ENCODE measurements at places on chromosomes 1 and 21.

DNA sequence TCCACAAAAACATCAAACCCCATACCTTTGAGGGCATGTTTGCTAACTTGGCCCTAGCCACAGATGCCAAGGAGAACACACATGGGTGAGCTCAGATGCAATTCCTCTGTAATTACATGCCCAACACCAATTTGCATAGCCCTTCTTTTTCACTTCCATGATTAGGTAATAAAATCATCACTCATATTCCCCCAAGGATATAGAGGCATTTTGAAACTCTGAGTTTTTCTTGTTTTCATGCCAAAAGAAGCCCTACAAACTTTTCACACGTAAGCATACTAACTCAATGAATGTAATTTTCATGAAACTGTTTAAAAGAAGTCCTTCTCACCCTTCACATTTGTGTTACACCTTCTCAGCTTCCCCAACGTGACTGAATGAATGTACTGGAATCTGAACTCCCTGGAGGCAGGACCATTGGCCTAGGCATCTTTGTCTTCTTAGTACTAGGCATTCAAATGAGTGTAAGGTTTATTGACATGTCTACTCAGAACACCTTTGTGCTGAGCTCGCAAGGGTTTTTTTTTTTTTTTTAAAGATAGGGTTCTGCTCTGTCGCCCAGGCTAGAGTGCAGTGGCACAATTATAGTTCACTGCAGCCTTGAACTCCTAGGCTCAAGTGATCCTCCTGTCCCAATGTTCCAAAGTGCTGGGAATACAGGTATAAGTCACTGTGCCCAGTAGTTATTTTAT lies 31.0 kb downstream of the FBXO42 start:
- no peak for DNase-seq

DNA sequence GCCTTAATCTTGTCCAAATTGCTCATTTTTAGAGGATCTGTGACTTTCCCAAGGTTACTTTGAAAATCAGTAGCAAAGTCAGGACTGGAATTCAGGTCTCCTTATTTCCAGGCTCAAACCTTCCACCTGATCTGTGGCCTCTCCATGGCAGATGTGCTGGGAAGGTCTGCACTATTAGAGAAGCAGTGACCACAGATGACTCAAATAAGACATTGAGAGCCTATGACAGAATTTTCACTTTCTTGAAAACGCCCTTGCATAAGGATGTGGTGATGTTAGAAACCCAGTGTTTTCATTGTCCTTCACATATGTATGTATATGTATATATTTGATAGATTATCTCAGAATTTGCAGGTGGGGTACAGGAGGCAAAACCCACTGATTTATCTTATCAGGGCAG lies 45.3 kb downstream of the TTC39A start:
- no peak for DNase-seq

- no peak for DNase-seq
These were observed 24.1 kb upstream of the EGLN1 start for GRCh38 chr1:231446138-231446537.

DNA sequence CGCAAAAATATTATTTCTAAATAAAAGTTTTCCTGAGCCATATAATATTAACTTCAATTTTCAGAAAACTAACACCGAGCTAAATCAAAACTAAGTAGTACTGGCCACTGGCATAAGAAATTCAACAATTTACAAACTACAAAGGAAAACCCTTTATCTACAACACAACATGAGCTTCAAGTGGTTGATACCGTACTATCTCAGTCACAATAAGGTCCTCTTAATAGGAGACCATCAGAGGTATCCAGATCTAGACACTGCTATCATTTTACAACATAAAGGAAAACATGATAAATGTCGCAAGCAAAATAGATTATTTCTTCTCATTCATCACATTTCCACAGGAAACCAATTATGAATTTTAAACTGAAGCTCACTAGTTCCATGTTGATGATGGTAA lies 39.5 kb downstream of the GATAD2B start:
- DNase-seq: no peak

DNA sequence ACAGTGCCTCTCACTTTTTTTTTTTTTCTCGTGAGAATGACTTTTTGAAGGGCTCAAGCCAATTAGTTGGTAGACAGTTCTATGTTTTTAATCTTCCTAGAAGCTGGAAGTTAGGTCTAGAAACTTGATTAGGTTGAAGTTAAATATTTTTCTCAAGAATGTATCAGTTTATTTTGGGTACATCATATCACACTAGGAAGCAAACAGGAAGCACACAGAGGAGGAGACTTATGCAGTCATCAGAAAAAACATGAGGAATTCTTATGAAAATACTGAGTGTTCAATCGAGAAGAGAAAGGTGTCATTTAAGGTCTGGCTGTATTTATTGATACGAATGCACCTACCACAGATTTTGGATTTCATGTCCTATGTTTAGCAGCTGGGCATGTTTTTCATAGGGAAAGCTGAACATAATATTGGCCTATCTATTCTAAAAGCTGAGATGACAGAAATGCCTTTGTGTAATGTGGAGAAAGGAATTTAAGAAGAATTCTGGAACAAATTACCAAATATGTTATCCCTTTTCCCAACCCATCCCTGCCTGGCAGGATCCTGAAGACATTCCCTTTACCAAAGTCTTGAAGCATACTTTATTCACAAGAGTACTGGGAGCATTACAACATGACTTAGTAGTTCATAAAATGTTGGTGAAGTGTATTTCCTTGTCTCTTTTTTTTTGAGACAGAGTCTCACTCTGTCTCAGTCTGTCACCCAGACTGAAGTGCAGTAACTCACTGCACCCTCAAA lies 17.5 kb upstream of the ZFP69B start:
- DNase-seq: no peak

DNA sequence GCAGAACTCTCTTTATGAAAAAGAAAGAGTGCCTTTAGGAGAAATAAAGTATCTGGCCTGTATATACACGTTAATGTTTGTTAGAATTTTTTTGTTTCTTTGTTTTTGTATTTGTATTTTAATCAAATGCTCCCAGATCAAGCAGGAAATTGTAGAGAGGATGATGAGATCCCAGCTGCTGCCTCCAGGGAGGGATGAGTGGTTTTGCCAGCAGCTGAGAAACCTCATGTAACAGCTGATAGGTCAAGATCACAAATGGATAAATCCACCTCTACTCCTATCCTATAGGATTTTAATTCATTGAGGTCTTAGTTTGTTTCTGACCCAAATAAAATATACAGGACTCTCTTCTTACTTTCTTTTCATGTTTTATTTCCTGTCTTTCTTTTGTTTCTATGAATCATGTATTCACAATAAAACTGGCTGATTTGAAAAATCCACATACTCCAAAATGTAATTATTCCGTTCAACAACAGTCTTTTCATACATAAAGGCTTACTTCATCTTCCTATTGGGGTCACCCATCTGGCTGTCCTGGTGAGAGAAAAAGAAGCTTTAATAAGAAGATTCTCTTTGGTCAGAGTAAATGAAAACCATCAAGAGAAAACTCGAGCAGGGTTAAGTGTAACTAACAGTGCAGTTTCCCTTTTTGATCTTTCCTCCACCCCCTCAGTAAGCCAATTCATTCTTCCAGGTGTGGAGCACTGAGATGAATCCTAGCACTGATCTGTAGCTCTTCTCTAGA lies 129.3 kb upstream of the PLPPR5 start:
- no peak for DNase-seq

DNA sequence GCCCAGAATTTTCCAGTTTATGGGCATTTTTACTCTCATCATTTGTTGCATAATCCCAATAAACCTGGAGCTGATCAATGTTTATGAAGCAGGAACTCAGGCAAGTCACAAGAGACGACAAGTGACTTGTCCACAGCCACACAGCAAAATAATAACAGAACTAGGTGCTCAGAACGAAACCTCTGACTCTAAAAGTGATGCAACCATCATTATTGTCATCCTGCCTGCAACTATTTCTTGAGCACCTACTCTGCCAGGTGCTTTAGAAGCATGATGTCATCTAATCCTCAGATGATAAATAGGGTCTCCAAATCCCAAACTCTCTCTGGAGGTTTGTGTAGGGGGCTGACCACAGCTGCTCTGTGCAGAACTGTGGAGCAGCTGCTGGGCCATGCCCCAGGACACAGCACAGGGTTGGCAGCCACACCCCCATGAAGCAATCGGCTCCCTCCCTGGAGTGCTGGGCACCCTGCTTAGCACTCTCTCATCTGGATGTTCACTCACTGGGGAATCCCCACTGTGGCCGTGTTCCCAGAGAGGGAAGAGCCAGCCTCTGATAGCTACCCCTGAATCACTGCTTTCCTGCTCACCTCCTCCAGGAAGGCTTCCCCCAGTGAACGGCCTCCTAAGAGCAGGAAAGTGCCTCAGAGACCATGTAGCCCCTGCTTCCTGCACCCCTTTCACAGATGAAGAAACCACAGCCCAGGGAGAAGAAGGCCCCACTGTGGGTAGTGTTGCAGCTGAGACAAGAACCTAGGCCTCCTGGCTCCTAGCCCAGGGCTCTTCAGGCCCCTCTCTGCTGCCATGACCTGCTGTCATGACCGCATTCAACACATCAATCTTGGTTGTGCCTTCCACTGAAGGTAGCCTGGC lies 2.1 kb downstream of the TTC22 start:
- DNase-seq: no peak

DNA sequence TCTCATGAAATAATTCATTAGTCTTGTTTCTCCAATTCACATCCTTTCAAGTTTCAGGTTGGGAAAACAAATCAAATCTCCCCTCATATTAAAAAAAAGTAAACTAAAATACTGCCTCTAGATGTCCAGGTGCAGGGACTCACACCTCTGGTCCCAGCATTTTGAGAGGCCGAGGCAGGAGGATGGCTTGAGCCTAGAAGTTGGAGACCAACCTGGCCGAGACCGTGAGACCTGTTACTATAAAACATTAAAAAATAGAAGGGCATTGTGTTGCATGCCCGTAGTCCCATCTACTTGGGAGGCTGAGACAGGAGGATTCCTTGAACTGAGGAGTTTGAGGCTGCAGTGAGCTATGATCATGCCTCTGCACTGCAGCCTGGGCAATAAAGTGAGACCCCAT lies 61.9 kb downstream of the ST6GALNAC5 start:
- DNase-seq: no peak

DNA sequence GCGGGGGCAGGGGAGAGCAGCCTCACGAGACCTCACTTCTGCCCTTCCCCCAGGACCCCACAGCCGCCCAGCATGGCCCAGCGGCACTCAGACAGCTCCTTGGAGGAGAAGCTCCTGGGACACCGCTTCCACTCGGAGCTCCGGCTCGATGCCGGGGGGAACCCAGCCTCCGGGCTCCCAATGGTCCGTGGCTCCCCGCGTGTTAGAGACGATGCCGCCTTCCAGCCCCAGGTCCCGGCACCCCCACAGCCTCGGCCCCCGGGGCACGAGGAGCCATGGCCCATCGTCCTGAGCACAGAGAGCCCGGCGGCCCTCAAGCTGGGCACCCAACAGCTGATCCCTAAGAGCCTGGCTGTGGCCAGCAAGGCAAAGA lies 8.5 kb downstream of the ARHGEF16 start:
- no peak for DNase-seq

GRCh38 chr1:205813755-205814058 lies 709 bp upstream of the SLC41A1 start:
- no peak for DNase-seq

- no peak for DNase-seq
These were observed 2.7 kb downstream of the SCCPDH start for GRCh38 chr1:246726881-246727280.

DNA sequence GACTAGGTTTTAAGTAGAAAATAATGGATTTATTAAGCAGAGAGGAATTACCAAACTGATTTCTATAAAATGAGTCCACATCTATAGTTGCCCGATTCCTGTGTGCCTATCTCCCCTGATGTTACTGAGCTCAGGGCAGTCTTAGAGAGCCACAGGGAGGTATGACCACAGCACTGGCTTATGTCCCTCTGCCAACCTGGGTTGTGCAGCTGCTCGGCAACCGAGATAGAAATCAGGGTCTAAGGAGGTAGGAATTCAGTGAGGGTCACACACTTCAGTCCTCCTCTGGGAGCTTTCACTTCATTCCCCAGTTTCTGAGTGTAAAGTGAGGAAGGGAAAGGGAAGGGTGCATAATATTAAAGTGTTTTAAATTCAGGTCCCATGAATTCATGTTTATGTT lies 386.8 kb downstream of the KCNH1 start:
- DNase-seq: no peak

- no peak for DNase-seq
These were observed 396.6 kb downstream of the BRINP2 start for GRCh38 chr1:177567393-177567792.

- no peak for DNase-seq
These were observed 420.1 kb downstream of the DPYD start for GRCh38 chr1:97500760-97501159.

DNA sequence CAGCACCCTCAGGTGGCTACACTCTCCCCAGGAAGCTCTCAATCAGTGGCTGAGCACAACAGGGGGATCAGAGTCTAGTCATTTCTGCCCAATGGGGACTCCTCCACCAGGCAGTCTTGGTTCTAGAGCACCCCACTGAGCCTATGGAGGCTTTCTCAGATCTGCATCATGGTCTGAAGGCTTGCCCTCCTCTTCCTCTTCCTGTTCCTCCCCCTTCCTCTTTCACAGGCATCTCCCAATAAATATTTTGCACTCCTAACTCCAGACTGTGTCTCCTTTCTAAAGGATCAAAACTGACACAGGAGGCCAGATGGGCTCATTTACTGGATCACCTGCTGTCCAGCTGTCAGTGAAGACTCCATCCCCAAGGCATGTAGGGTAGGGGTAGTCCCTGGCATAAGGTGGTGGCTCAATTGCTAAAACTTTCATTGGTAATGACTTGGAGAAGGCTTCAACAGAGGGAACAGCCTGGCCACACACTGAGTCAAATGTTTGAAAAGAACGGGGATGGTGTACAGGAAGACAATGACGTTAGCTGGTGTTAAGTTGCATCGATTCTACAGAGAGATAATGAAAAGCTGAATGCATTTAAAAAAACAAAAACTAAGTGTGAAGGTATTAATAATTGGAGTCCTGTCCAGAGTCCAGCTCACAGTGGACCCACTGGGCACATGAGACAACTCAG lies 84.2 kb upstream of the SLC2A1 start:
- DNase-seq: no peak

Measured in NCI-H2081 (cell line).